Right atrium auricular region (tissue), 2 donors: ENCODE measurements at places on chromosomes 5 and 9. TPM values are rescaled to one million over a fixed set of nuclear protein-coding genes. Genes with fewer than 3 reads are reported as not detected.

SLC46A2 gene
- total RNA-seq: 0.43 TPM

CTXN3 gene
- total RNA-seq: not detected

IRX1 gene
- not detected for total RNA-seq

TNFSF8 gene
- 1.7 TPM for total RNA-seq

ORM2 gene
- total RNA-seq: not detected

CCDC152 gene
- total RNA-seq: 0.89 TPM

CEL gene
- total RNA-seq: 1.9 TPM

ZNG1C gene
- 8.5 TPM for total RNA-seq

- no peak overlapping the region for H3K4me3 ChIP-seq
- no peak for DNase-seq
- no peaks in the 10 kb centered on the region for H3K36me3 ChIP-seq
- H3K27me3 ChIP-seq: no peaks in the 10 kb centered on the region
- no peaks in the 10 kb centered on the region for H3K4me1 ChIP-seq
Observed at GRCh38 chr5:83527221-83527620, 55.7 kb downstream of the VCAN start.

DNA sequence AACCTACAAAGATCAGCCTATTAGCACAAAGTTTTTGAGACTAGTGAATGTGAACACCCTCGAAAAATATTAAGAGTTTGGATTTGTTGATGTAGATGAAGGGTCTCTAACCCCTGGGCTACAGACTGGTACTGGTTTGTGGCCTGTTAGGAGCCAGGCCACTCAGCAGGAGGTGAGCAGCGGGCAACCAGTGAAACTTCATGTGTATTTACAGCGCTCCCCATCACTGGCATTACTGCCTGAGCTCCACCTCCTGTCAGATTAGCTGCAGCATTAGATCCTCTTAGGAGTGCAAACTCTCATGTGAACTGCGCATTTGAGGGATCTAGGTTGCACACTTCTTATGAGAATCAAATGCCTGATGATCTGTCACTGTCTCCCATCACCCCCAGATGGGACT, 11.2 kb upstream of the PAM start:
- H3K27ac ChIP-seq: no peak overlapping the region
- no peaks in the 10 kb centered on the region for H3K27me3 ChIP-seq
- no peak for DNase-seq
- no peaks in the 10 kb centered on the region for H3K36me3 ChIP-seq

- H3K4me3 ChIP-seq: no peak overlapping the region
- peaks cover 15% of the 10 kb centered on the region for H3K4me1 ChIP-seq
- H3K27me3 ChIP-seq: no peaks in the 10 kb centered on the region
- DNase-seq: no peak
Observed at GRCh38 chr5:77222722-77223121, 12.2 kb downstream of the PDE8B start.

GRCh38 chr5:112929336-112930081, 7.5 kb upstream of the REEP5 start:
- no peak overlapping the region for H3K4me3 ChIP-seq
- no peaks in the 10 kb centered on the region for H3K4me1 ChIP-seq
- H3K36me3 ChIP-seq: no peaks in the 10 kb centered on the region
- DNase-seq: no peak

DNA sequence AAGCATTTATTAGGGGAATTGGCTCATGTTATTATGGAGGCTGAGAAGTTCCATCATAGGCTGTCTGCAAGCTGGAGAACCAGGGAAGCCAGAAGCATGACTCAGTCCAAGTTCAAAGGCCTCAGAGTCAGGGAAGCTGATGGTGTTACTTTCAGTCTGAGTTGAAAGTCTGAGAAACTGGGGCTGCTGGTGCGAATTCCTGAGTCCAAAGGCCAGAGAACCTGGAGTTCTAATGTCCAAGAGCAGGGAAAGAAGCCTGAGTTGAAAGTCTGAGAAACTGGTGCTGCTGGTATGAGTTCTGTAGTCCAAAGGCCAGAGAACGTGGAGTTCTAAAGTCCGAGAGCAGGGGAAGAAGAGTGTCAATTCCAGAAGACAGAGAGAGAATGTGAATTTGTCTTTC, 641.1 kb downstream of the ISL1 start:
- H3K4me1 ChIP-seq: no peaks in the 10 kb centered on the region
- no peaks in the 10 kb centered on the region for H3K36me3 ChIP-seq
- DNase-seq: no peak
- no peaks in the 10 kb centered on the region for H3K27me3 ChIP-seq
- H3K4me3 ChIP-seq: no peak overlapping the region

DNA sequence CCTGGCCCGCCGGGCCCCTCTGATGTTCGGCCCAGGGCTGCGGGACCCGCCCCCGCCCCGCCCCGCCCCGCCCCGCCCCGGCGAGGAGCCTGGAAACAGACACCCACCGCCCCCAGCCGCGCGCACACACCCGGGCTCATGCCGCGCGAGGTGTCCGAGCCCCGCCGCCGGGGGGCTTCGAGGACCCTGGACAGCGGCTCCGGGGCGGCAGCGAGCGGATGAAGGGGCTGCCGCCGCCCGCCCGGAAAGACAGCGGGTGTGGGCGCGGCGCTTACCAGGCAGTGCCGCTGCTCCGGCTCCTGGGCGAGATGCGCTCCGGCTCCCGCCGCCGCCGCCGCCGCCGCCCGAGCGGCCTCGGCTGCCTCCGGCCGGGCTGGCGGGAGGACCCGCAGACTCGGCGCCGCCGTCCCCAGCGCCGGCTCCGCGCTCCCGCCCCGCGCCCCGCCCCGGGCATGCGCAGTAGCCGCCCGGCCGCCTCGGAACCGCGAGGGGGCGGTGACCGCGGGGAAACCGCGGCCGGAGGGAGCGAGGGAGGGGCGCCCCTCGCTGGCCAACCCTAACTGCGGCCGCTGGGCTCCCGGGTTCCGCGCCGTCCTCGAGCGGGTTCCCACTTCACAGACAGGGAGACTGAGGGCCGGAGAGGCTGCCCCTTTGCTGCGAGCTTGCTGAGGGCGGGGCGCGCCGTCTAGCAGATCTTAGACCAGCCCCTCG, at the start of gene GPRIN1:
GPRIN1 (minus strand) TSS at position 433 of the 711 bp plus-strand sequence. CDS start 10,322 bp downstream, outside the sequence.
- no peaks in the 10 kb centered on the region for H3K36me3 ChIP-seq
- H3K27ac ChIP-seq: no peak within 1 kb of the TSS
- H3K4me3 ChIP-seq: peak within 1 kb of the TSS; percentile 51
- DNase-seq: no peak

- no peaks in the 10 kb centered on the region for H3K27me3 ChIP-seq
- peak overlapping the region; percentile 88 for H3K27ac ChIP-seq
- DNase-seq: no peak
- H3K4me1 ChIP-seq: peaks cover 23% of the 10 kb centered on the region
- peak overlapping the region; percentile 29 for H3K4me3 ChIP-seq
- H3K36me3 ChIP-seq: no peaks in the 10 kb centered on the region
Observed at GRCh38 chr9:91483835-91484234, 60.2 kb upstream of the NFIL3 start.

DNA sequence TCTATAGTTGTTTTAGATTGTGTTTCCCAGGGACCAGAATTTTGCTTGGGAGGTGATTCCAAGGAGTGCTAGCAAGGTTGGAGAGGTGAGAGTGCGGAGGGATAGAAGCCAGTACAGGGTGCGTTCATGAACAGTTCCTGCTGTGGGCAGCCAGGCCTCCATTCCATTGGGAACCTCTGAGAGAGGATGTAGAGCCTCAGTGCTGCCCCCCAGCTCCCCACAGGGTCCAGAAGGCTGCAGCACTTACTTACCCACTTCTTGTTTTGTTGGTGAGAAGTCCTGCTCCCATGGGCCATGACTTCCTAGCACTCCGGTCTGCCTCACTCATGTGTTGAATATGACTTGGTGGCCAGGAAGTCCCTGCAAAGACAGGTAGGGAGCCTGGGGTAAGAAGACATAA, 128.2 kb upstream of the GAS1 start:
- H3K4me1 ChIP-seq: no peaks in the 10 kb centered on the region
- DNase-seq: no peak
- H3K27me3 ChIP-seq: no peaks in the 10 kb centered on the region
- no peaks in the 10 kb centered on the region for H3K36me3 ChIP-seq
- H3K27ac ChIP-seq: no peak overlapping the region

GRCh38 chr9:33884856-33885701, 68.1 kb downstream of the UBE2R2 start:
- no peaks in the 10 kb centered on the region for H3K27me3 ChIP-seq
- peaks cover 23% of the 10 kb centered on the region for H3K36me3 ChIP-seq
- H3K4me1 ChIP-seq: peaks cover 21% of the 10 kb centered on the region
- no peak overlapping the region for H3K4me3 ChIP-seq
- H3K27ac ChIP-seq: no peak overlapping the region

DNA sequence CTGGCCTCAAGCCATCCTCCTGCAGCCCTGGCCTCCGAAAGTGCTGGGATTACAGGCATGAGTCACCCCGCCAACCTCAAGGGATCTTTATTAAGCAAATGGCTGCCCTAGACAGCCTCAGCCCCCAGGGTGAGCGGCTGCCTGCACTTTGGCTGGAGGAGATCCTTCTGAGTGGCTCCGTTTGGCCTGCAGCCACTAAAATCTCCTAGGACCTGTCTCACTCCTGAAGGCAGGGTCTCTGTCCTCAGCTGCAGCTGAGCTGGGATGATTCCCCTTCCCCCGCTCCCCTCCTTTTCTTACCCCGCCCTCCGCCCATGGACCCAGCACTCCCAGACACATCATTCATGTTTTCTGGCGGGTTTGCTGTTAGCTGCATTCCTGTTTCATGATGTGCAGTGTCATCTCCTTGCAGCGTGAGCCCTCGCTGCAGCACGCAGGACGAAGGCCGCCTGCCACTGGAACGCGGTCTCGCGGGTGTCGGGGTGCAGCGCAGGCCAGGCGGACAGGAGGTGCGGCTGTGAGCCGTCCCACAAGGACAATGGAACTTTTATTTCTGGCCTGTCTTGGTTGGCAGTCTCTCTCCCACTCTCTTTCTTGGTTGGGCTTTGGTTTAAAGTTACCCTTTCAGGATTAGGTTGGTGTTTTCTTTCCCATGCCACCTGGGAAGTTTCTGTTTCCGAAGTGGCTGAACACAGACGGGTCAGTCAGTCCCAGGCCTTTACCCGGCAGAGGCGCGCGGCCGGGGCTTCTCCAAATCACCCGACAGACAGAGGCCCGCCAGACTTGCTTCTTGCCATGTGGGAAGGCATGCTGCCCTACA, 137.1 kb downstream of the FOXD1 start:
- peaks cover under 1% of the 10 kb centered on the region for H3K27me3 ChIP-seq
- no peak overlapping the region for H3K4me3 ChIP-seq
- no peaks in the 10 kb centered on the region for H3K36me3 ChIP-seq
- no peak for DNase-seq

- H3K27ac ChIP-seq: no peak overlapping the region
- H3K27me3 ChIP-seq: no peaks in the 10 kb centered on the region
- H3K4me3 ChIP-seq: no peak overlapping the region
Observed at GRCh38 chr5:1133510-1134201, 21.8 kb upstream of the SLC12A7 start.

DNA sequence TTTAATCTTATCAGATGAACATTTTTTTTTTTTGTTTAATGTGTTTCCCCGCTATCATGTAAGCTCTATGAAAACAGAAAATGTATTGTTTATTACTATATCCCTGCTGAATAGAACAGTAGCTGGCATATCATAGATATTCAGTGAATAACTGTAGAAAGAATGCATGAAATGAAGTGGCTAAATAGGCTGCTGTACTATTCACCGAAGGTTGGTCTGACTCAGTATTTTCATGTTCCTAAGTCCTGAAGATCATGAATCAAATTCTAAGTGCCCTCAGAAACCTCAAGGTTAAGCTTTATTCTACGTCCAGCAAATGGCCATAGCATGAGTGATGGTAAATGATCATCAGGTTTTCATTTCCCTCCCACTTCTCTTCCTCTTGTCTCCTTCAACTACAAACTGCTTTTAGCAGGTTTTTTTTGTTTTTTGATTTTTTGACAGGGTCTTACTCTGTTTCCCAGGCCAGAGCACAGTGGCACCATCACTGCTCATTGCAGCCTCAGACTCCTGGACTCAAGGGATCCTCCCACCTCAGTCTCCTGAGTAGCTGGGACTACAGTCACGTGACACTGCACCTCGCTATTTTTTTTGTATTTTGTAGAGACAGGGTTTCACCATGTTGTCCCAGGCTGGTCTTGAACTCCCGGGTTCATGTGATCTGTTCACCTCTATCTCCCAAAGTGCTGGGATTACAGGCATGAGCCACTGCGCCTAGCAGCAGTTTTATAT, 19.1 kb upstream of the ZFAND5 start:
- H3K4me1 ChIP-seq: no peaks in the 10 kb centered on the region
- no peak overlapping the region for H3K27ac ChIP-seq
- no peak for DNase-seq
- no peaks in the 10 kb centered on the region for H3K36me3 ChIP-seq

- no peak overlapping the region for H3K4me3 ChIP-seq
- DNase-seq: no peak
- no peak overlapping the region for H3K27ac ChIP-seq
- H3K27me3 ChIP-seq: no peaks in the 10 kb centered on the region
- H3K4me1 ChIP-seq: no peaks in the 10 kb centered on the region
Observed at GRCh38 chr5:146409054-146409671, 38.0 kb upstream of the TCERG1 start.

DNA sequence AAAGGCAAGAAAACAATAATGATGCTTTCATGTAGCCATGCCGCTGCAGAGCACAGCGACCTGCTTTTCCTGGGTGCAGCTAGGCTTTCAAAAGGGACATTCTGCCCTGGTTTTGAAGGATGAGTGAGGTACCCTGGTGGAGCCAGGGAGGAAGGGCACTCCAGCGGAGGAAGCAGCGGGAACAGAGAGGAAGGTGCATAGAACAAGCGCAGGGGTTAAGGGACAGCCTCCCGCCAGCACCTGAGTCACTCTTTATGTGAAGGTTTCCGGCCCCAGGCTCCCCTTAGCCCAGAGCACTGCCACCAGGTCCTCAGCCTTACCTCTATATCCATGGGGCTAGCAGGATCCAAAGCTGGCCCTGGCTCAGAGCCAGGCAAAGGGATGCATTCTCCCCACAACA, 221.1 kb downstream of the CDK5RAP2 start:
- H3K27ac ChIP-seq: no peak overlapping the region
- no peaks in the 10 kb centered on the region for H3K27me3 ChIP-seq
- H3K4me1 ChIP-seq: no peaks in the 10 kb centered on the region
- H3K4me3 ChIP-seq: no peak overlapping the region

- peaks cover 20% of the 10 kb centered on the region for H3K4me1 ChIP-seq
- no peak overlapping the region for H3K27ac ChIP-seq
- H3K27me3 ChIP-seq: no peaks in the 10 kb centered on the region
- H3K4me3 ChIP-seq: no peak overlapping the region
Observed at GRCh38 chr5:43642428-43642827, 39.4 kb downstream of the NNT start.
